CD4-positive, alpha-beta T cell (primary cell): ENCODE measurements at places on chromosomes 2 and 18.

DNA sequence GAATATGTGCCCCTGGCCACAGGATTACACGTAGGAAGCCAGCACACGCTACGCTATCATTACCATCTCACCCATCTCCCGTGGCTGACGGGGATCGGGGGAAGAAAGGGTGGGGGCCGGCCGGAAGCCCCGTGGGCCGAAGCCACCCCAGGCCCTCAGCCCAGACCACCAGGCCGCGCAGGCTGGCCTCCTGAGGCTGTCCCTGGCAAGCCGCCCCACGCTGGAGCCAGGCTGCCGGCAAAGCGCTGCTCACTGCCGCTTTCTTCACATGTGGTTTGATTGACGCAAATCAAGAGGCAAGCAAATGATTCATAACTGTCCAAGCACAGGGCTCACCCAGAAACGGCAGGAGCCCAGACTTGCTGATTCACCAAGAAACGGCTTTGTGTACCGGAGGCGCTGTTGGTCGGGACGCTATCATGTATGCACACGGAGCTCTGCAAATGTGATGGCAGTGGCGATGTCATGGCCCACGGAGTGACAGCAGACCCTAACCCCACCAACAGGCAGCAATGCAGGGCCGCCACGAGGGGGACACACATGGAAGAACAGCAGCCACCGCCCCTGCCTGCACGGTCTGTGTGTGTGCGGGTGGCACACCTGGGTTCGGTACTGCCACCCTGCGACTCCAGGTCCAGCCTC is 125.7 kb downstream of the HDAC4 start:
- peaks cover 46% of the 10 kb centered on the region for H3K4me1 ChIP-seq
- peak; percentile 95 for DNase-seq
- peak overlapping the region; percentile 47 for H3K4me3 ChIP-seq

GRCh38 chr18:13028869-13029268 is 37.7 kb downstream of the CEP192 start:
- H3K27me3 ChIP-seq, result no peaks in the 10 kb centered on the region
- peaks cover 52% of the 10 kb centered on the region for H3K36me3 ChIP-seq
- H3K4me3 ChIP-seq, result no peak overlapping the region
- H3K4me1 ChIP-seq, result no peaks in the 10 kb centered on the region
- DNase-seq, result no peak
- H3K27ac ChIP-seq, result no peak overlapping the region

GRCh38 chr2:76711490-76711889 is 810.7 kb downstream of the LRRTM4 start:
- DNase-seq, result no peak
- H3K4me1 ChIP-seq, result no peaks in the 10 kb centered on the region
- H3K27me3 ChIP-seq, result no peaks in the 10 kb centered on the region
- no peak overlapping the region for H3K4me3 ChIP-seq
- no peak overlapping the region for H3K27ac ChIP-seq

DNA sequence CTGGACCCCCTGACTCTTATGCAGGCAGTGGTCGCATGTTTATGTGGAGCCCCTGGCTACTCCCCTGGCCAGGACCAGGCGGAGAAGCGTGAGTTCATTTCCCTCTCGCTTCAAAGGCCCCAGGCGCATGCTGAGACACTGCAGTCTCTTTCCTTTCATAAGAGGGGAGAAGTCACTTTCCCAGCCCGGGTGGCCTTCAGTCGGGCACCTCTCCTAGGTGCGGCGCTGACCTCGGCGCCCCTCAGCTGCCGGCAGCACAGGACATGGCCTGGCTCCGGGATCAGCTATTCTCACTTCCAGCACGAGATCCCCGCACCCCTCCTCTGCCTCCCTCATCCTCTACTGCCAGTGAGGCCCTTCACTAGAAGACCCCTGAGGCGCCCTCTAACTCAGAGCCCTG is 184.7 kb upstream of the PXDN start:
- no peaks in the 10 kb centered on the region for H3K36me3 ChIP-seq
- H3K4me3 ChIP-seq, result no peak overlapping the region
- no peaks in the 10 kb centered on the region for H3K27me3 ChIP-seq
- no peaks in the 10 kb centered on the region for H3K4me1 ChIP-seq
- DNase-seq, result no peak

DNA sequence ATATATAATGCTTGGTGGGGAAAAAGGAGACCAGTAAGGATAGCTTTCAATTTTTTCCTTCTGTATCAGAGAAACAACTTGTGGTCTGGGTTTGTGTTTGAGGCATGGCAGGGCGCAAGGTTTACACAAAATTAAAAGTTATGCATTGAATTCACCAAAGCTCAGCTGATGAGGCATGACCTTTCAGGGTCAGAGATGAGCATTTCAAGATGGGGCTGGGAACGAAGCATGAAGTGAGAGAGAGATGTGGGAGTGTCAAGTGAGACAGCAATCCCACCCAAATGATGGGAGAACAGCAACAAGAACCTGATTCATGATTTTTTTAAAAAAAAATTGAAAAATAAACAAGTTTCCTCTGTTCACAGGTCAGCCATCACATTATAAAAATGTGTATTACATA is 4.9 kb downstream of the GPR55 start:
- H3K36me3 ChIP-seq, result no peaks in the 10 kb centered on the region
- no peak overlapping the region for H3K4me3 ChIP-seq
- H3K27me3 ChIP-seq, result no peaks in the 10 kb centered on the region
- H3K27ac ChIP-seq, result no peak overlapping the region
- peaks cover 26% of the 10 kb centered on the region for H3K4me1 ChIP-seq
- DNase-seq, result no peak

GRCh38 chr18:79695856-79696850 is 16.6 kb downstream of the CTDP1 start:
- DNase-seq, result no peak
- H3K4me1 ChIP-seq, result peaks cover 8% of the 10 kb centered on the region
- no peak overlapping the region for H3K27ac ChIP-seq
- no peak overlapping the region for H3K4me3 ChIP-seq
- H3K36me3 ChIP-seq, result peaks cover 63% of the 10 kb centered on the region
- no peaks in the 10 kb centered on the region for H3K27me3 ChIP-seq

DNA sequence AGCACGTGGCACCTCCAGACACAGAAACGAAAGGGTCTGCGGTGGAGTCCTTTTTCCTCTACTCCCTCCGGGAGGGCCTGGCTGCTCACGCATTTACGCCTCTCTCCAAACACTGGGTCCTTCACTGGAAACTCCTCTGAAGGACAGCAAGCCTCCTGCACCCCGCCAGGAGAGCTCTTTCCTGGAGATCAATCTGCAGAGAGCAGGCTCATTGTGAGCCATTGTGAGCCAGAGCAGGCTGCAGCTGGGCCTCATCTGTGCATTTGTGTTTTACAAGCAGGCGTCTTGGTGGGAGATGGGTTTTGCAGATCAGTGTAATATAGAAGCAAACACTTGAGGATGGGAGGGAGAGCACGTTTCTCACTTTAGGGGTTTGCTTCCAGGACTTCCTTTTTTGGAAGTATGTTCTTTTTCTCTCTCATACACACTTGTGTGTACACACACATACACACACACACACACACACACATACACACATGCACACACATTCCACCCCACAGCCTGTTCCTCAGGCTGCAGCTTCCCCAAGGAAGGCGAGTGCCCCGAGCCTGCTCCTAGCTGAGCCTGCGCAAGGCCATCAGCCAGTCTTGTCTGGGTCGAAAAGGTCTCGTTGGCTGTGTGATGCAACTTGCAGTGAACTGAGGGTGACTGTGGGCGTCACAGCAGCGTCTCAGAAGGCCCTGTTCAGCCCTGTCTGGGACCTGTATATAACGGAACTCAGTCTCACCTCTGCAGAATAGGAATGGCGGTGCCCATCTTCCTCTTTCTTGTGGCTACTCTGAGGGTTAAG is 163.5 kb downstream of the GLI2 start:
- no peaks in the 10 kb centered on the region for H3K36me3 ChIP-seq
- no peaks in the 10 kb centered on the region for H3K27me3 ChIP-seq
- no peaks in the 10 kb centered on the region for H3K4me1 ChIP-seq
- DNase-seq, result no peak
- no peak overlapping the region for H3K4me3 ChIP-seq

- H3K4me3 ChIP-seq, result no peak overlapping the region
- no peak for DNase-seq
- no peak overlapping the region for H3K27ac ChIP-seq
- H3K4me1 ChIP-seq, result no peaks in the 10 kb centered on the region
- no peaks in the 10 kb centered on the region for H3K27me3 ChIP-seq
Measured at GRCh38 chr2:76684756-76685155, 837.4 kb downstream of the LRRTM4 start.

GRCh38 chr2:232876161-232876977 is 6.3 kb downstream of the SNORC start:
- H3K4me1 ChIP-seq, result peaks cover 9% of the 10 kb centered on the region
- H3K27me3 ChIP-seq, result peaks cover 15% of the 10 kb centered on the region
- H3K27ac ChIP-seq, result no peak overlapping the region
